ENCODE measurements at places on chromosomes 4 and X.

GRCh38 chrX:48715072-48715471 is 18.5 kb downstream of the SUV39H1 start:
- no peak for DNase-seq

- DNase-seq, result no peak
These were observed 204.8 kb upstream of the LDB2 start for GRCh38 chr4:17103231-17103630.

DNA sequence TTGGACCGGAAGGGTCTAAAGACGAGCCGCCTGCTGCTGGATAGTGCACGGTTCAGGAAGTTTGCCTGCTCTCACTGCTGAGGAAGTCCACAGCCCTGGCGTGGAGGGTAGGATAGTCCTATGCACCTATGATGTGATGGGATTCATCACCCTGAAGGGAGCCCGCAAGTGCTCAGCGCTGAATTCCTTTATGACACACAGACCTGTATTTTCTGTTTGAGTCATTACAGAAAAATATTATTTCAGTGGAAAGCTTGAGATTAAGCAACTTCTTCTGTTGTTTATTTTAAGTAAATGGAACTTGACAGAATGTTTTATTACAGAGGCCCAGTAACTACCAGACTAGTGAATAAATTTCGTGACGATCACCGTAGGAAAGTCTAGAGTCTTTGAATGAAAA is 123.2 kb downstream of the TRIML1 start:
- no peak for DNase-seq

DNA sequence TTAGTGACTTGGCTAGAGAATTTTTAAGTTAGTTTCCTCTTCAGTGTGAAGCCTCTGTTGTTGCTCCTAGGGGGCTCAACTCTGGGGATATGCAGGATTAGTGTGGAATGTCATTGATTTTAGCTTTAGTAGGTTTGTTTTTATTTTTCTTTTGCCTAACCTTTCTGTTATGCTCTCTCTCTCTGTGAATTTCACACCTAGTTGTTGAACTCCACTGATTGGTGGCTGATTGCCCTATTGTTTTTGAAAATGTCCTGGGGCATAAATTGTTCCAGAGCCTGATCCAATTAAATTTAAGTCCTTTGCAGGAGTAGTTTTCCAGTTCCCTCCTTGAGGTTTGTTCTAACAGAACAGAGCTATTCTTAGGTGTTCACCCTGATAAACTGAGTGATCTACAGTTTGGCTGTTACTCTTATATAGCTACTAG is 393.3 kb upstream of the CTSO start:
- no peak for DNase-seq

DNA sequence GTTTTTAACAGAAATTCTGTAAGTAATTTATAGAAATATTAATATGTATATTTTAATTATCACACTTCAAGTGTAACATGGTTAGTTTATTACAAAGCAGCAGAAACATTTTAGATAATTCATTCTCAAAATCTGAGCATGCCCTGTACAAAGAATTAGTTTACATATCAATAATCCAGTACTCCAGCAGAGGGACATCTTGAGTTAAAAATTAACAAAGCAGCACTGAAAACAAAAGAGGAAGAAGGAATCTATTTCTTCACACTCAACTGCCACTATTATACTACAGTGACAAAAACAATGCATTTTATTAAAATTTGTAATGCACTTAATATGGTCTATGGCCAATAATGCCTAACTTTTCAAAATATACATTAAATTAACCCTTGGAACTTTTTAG is 179.1 kb upstream of the KLHL4 start:
- no peak for DNase-seq

- DNase-seq, result no peak
These were observed 30.5 kb upstream of the ENPP6 start for GRCh38 chr4:184248216-184248615.

GRCh38 chr4:155543126-155543765 is 123.4 kb upstream of the GUCY1A1 start:
- no peak for DNase-seq

Measured in right kidney (tissue), 9 donors.